ENCODE measurements at places on chromosomes 7 and 10.

GRCh38 chr7:89023877-89024276 lies 228.3 kb upstream of the TEX47 start:
- DNase-seq: no peak

DNA sequence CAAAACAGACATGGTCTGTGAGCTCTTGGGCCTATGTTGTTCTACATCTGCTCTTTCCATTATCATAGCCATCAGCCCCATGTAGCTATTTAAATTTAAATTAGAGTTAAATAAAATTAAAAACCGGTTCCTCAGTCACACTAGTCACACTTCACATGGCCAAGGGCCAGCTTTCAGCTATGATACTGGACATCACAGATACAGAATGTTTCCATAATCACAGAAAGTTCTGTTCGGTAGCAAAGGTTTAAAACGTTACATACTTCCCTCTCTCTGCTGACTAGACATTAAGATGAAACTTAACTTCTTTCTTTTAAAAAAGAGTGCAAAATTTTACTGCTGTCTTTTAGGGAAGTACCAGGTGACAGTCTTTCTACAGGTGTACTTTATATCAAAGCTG lies 43.0 kb downstream of the SRPK2 start:
- DNase-seq: no peak

GRCh38 chr7:158364451-158364850 lies 223.2 kb downstream of the PTPRN2 start:
- DNase-seq: no peak

DNA sequence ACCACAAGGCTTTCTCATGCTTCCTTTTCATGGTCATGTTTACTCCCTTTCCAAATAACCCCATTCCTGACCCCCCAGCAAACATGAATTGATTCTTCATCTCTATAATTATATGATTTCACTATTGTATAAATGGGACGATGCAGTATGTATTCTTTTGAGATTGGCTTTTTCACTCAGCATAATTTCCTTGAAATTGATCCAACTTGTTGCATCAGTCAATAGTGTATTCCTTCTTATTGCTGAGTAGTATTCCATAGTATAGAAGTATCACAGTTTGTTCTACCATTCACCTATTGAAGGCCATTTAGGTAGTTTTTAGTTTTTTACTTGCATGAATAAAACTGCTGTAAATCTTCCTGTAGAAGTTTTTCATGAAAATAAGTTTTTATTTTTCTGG lies 264.7 kb downstream of the BAMBI start:
- no peak for DNase-seq

- DNase-seq: no peak
Observed at GRCh38 chr7:20238754-20239324, 21.7 kb upstream of the MACC1 start.

DNA sequence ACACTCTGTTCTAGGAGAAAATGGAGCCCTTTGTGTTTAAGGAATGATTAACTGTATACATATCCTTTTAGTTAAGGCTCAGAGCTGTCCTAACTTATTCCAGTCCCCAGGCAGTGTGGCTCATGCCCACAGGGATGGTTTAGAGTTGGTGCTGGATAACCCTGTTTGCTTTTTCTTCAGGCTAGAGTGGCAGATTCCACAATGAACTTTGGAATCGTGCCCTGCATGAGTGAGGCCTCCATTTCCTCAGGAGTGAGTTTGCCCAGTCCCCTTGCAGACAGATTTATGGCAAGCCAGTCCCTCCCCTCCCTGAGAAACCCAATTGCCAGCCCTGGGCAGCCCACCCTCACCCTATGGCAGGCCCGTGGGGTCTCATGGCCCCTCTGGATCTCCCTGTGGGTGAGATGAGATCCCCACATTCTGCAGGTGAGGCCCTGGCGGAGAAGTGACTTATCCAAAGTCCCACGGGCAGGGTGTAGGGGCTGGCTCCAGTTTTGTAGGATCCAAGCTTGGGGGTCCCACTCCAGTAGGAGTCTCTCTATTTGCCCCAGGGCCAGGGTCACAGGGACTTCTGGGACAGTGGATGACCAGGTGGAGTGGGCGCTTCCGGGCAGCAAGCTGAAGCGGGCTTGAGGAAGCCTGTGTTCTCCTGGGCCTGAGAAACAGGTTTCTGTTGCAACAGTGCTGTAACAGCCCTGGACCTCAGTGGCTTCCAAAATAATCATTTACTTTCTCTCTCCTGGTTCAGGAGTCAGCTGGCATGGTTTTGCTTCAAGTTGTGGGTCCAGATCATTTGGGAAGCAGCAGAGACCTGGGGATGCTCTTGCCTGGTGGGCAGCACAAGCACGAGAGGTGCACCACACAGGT lies 9.0 kb upstream of the COMTD1 start:
- no peak for DNase-seq

DNA sequence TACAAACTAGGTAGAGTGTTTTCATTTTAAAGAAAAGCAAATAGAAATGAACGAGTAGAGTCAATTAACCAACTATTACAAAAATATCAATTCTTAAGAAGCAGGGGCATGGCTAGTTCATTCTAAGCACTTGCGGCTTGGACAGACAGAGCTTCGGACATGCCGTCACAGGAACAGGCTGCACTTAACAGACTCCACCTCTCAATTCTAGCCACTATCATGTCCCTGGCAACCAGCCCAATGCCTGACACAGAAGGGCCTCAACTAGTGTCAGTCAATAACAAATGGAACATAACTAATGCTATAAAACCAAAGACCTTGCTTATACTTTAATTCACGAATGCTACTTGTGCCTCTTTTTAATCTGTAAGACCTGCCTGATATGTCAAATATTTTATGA lies 74.4 kb downstream of the TPK1 start:
- DNase-seq: no peak

DNA sequence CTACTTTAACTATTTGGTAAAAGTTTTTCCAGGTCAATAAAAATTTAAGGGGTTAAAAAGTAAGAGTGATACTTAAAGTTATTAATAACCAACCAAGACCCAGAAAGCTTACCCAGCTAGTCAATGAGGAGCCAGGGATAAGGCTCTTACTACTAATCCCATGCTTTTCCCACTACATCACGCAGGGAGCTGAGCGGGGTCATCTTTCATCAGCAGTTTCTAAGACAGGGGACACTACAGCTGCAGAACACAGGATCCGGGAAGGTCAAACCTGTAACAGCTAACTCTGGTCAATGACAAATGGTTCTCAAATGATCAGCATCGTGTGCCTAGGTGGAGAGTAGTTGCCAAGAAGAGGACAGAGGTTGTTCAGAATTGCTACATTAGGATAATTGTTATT lies 65.1 kb downstream of the RSU1 start:
- DNase-seq: no peak

DNA sequence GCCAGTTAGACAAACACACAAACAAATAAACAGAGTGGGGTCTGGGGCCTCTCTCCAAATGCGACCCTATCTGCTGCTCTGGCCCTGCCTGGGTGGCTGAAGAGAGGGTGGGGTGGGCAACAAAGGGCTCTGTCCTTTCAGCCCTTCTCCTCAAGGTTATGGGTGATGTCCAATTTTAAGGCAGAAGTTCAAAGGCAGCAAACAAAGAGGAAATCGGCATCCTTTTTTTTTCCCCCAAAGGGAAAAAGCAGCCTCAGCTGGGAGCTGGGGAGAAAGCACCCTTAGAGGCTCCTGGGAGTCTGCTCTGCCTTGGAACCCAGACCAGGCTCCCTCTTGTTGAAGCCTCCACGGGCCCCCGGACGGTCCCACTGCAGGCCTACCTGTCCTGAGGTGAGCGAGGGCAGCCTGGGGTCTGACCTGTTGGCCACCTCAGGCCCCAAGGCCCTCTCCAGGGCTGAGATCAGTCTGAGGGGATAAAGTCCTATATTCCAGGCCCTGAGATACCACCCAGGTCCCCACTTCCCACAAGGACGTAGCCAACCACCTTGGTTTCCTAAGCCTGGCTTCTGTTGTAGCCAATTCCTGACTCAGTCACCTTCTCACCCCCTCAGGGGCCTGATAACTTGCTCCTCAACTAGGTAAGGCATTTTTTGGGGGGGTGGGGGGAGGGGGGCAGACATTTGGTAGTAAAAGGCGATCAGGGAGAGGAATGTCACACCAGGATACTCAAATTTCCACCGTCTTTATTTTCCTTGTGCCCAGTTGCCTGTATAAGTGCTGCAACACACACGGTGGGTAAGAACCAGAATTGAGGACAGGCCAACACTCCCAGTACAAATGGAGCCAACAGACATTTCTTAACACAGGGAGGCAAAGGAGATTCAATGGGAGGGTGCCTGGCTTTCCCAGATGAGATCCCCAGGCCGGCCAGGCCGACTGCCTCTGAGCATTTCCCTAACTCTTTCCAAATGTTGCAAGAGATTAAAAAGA lies 4.3 kb downstream of the HOXA11 start:
- no peak for DNase-seq

DNA sequence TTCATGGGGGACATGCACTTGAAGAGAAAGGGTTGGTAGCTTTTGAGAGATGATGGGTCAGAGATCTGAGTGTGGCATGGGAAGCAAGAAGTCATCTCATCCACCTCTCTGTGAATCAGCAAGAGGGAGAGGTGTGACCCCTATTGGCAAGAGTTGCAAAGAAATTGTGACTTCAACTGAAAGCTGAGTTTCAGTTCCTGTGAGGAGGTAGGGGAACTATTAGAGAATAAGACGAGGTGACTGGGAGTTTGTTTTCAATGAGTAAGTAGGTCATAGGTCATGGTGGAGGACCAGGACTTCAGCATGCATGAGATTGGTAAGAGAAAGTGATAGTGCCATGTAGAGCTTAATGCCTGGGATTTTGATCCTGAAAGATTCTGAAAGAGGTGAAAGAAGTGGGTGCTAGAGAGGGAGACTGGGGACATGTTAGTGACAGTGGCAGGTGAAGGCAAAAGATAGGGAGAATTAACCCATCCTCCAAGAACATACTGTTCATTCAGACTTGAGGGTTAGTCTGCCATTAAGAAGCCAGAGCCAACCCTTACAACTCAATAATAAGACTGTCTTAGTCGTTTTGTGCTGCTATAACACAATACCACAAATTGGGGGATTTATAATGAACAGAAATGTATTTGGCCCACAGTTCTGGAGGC lies 75.5 kb upstream of the CAPZA2 start:
- DNase-seq: no peak

DNA sequence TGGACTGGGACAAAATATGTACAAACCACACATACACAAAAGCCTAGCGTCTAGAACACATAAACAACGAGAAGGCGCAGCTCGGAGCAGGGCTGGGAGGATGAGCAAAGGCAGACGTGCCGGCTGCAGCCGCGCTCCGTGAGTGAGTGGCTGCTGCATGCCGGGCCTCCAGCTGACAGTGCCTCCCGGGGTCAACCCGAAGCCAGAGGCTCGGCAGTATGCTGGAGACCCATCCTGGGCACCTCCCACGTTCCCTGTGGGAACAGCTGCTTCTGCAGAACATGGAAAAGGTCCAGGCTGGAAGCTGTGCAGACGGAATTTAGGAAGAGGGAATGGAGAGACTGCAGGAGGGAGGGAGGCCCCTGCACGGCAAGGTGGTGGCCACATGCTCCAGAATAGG lies 3.6 kb upstream of the GPR146 start:
- DNase-seq: no peak

GRCh38 chr10:117255835-117256460 lies 15.0 kb downstream of the SLC18A2 start:
- DNase-seq: no peak

- DNase-seq: no peak
Observed at GRCh38 chr10:119421891-119422681, 120.4 kb downstream of the RGS10 start.

DNA sequence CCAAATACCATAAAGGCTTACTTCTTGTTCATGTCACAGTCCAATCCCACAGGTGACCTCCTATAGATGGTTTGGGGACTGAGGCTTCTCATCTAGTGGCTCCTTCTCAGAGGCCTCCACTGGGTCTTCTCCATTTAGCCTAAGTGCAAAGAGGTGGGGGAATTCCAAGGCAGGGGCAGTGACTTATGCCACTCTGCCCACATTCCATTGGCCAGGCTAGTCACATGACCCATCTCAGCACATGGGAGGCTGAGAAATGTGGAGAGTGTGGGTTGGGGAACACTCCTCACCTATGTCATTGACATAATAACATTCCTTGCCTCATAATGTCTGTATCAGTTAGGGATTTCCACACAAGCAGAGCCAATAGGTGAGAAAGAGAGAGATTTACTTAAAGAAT lies 104.3 kb upstream of the PLXNA4 start:
- no peak for DNase-seq

DNA sequence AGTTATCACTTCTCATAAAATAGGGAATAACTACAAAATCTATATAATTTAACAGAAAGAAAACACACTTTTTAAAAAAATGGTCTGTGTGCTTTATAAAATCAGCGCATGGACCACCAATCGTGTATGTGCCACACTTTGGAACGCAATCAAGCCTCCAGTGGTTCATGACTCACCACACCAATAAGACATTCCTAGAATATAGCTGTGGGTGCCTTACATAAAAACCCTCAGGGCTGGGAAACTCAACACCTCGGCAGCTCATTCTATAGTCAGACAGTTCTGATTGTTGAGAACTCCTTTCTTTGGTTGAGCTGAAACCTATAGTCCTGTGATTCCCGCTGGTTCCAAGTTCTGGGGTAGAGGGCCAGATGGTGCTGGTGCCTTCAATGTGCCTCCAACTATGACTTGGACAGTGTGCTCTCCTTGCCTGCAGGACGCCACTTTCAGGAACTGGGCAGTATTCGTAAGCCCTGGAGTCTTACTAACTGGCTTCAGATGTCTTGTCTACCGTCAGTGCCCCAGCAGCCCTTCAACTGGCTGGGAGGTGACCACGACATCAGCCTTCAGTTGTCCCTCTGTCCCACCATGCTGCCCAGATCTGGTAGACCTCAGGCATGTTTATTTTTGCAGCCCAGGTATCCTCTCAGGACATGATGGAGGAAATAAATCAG lies 135.7 kb upstream of the GDF10 start:
- DNase-seq: no peak

GRCh38 chr10:129841590-129841989 lies 122.5 kb downstream of the EBF3 start:
- DNase-seq: no peak

GRCh38 chr7:131629217-131629882 lies 72.9 kb upstream of the PODXL start:
- DNase-seq: no peak

- DNase-seq: no peak
Observed at GRCh38 chr10:64690194-64690593, 1169.0 kb downstream of the REEP3 start.

DNA sequence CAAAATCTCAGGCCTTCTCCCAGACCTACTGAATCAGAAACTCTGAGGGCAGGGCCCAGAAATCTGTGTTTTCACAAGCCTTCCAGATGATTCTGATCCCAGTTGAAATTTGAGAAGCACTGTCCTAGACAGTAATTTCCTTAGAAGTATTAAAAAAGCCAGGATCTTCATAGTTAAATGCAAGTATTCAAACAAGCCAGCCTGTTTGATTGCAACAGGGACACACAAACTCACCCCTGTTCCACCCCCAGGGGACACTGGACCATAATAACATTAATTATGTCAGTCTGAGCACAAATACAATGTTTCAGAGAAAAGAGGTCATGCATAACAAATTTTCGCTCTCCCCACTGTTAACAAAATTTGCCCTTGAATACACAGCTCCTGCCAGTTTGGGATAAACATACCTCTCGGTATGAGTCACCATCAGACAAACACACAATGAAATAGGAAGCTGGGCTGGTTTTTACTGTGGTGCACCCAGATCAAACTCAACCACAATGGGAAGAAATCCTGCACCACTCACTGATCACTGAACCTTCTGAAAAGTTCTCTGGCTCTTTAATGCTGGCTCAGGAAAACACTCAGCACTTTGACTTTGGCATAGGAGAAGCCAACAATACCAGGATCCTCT lies 34.3 kb downstream of the ABLIM1 start:
- DNase-seq: no peak
